ENCODE measurements at places on chromosomes 16 and 17. TPM values are rescaled to one million over a fixed set of nuclear protein-coding genes. Genes with fewer than 3 reads are reported as not detected.
A peak's percentile ranks its signal among the peaks of the same experiment; 100 is the strongest.

DNA sequence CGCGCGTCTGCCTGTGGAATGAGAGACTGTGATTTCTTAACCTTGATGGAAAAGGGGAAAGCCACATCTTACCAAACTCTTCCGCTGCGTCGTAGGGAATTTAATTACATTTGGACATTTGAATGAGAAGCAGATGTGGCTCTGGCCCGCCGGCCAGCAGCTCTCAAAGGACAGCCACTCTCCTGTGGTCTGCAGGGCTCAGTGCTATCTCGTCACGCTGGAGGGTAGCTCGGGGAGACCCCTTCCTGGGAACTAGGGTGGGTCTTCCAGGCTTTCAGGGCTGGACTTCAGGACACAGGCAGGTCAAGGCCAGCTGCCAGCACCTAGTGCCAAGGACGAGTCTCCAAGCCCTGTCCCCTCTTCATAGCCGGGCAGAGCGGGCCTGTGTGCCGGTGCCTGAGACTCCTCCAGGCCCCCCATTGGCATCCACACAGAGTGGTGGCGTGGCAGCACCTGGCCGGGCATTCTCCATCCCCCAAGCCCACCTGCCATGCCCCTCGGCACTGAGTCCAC is 15.9 kb upstream of the TBX2 start:
- no peak for DNase-seq

GRCh38 chr17:75346906-75347305 is 57.7 kb upstream of the SLC25A19 start:
- no peak for DNase-seq

Gene NLRC5
- 7.9 TPM for total RNA-seq

- DNase-seq: no peak
Measured at GRCh38 chr17:65742403-65743307, 181.2 kb upstream of the AXIN2 start.

Gene TNFRSF17
- total RNA-seq: 0.38 TPM

GRCh38 chr17:82332669-82333278 is 792 bp downstream of the SECTM1 start:
- peak; percentile 79 for DNase-seq

GRCh38 chr17:75300280-75300679 is 11.0 kb upstream of the SLC25A19 start:
- no peak for DNase-seq

Gene CD300LB
- not detected for total RNA-seq

GRCh38 chr16:25317732-25318316 is 60.2 kb upstream of the ZKSCAN2 start:
- DNase-seq: no peak

DNA sequence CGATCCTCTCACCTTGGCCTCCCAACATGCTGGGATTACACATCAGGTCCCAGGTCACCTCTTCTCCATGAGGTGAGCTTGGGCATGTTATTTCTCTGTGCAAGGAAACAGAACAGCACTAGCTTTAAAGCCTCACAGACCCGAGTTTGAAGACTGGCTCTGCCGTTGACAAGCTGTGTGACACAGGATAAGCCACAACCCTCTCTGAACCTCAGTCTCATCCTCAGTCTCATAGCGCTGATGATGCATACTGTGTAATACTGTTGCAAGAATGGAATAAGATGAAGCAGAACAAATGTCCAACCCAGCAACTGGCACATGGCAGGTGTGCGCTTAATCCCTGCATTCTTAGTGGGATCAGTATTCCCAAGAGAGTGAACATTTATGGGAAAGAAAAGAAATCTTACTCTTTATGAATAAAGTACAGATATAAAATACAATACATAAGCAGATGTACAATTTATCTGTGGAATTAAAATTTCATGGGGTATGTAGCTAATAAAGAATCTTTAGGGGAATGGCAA is 43.5 kb downstream of the ABAT start:
- DNase-seq: no peak

DNA sequence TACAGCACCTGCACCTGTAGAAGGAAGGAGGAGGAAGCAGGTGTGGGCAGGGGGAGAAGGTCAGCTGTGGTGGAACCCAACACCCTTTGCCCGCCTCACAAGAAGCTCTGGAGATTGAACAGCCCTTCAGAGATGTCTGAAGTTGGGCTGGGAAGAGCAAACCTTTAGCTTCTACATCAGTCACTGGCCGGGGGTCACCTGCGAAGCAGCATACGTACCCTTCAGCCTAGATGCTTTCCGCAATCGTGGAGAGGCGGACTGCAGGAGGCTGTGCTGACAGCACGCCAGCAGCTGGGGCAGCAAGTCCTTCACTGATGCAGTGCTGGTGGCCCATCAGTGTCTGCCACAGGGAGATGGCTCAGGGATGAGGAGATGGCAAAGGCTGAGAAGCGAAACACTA is 5.2 kb upstream of the HS3ST3B1 start:
- DNase-seq: no peak

DNA sequence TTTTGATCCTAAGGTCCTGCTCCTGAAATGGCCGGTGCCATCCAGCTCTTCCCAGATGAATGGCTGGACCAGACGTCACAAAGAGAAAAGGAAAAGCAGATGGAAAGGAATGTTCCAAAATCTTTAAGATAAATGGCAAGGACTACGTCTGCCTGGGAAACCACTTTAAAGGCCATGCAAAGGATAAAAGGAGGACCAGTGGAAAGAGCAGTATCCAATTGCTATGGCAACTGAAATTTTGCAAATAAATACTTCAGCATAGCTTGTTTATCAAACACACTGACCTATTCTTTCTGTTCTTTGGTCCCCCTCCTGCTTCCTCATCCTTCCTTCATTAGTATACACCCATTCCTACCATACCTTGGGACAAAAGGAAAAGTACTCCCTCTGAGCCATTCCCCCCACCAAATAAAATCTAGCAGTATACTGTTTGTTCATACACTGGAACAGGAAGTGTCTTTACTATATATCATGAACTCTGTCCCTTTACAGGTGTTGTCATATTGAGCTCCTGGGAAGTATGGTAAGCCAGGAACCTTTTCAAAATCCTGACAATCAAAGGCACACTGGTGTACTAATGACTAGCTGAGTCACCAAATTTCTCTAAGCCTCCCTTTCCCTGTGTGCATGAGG is 37.2 kb upstream of the NUFIP2 start:
- no peak for DNase-seq

GRCh38 chr17:18069101-18069500 is 18.6 kb upstream of the DRG2 start:
- no peak for DNase-seq

- DNase-seq: no peak
Measured at GRCh38 chr17:59454633-59455105, 110.7 kb upstream of the DHX40 start.

- no peak for DNase-seq
Measured at GRCh38 chr17:27756467-27757371, 43.6 kb downstream of the NOS2 start.

Gene RHBDL3
- 35.9 TPM for total RNA-seq

Gene HBQ1
- not detected for total RNA-seq

Gene METRN
- 71.5 TPM for total RNA-seq

- no peak for DNase-seq
Measured at GRCh38 chr16:14415291-14415690, 214.8 kb downstream of the PARN start.

Gene TP53TG3B
- not detected for total RNA-seq

DNA sequence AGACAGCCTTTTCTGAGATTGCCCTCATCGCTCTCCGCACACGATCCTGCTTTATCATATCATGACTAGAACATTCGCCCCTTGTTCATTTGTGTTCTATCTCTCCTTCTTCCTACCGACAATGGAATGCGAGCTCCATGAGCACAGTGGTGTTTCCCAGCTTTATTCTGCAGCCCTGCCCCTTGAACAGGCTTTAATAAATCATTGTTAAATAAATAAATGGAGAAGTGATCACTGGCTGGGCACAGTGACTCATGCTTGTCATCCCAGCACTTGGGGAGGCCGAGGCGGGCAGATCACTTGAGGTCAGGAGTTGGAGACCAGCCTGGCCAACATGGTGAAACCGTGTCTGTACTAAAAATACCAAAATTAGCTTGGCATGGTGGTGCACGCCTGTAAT is 1063.3 kb upstream of the EEF2KMT start:
- DNase-seq: no peak

Gene CIAO2B
- 104 TPM for total RNA-seq

DNA sequence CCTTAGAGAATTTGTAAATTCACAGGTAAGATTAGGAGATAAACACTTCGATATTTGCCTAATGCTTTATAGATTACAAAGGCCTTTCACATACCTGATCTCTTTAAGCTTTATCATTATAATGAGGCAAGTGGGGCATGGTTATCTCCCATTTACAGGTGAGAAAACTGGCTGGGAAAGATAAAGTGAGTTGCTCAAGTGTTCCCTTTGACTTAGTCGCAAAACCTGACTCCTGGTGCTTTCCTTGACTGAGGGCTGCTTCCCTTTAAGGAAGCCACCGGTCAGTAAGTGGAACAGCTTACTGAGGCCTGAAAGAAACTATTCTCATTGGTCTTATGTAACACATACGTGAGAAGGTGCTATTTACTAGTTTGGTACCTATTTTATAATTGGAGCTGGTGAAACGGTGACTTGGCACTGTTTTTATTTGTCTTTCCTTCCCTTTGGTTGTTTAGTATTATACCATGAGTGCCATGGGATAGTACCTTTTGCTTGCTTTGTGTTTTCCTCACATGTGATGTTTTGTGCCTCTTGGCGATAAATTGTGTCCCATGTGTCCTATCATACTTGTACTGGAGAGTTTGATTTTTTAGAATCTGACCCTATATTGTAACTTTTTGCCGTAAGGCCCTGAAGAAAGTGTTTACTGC is 57.2 kb downstream of the NUP88 start:
- no peak for DNase-seq

Gene SPATA32
- not detected for total RNA-seq

GRCh38 chr17:73513426-73513825 is 130.8 kb downstream of the SDK2 start:
- no peak for DNase-seq

DNA sequence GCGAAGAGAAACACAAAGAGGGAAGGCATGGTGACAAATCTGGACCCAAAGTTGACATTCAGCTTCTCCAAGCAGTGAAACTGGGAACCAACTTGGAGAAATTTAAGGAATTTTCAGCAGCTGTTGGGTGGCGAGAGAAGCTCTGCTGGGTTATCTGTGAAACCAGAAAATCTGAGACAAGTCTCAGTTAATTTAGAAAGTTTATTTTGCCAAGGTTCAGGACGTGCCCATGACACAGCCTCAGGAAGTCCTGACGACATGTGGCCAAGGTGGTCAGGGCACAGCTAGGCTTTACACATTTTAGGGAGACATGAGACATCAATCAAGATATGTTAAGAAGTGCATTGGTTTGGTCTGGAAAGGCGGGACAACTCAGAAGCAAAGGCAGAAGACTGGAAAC is 11.2 kb upstream of the CD300LF start:
- no peak for DNase-seq

DNA sequence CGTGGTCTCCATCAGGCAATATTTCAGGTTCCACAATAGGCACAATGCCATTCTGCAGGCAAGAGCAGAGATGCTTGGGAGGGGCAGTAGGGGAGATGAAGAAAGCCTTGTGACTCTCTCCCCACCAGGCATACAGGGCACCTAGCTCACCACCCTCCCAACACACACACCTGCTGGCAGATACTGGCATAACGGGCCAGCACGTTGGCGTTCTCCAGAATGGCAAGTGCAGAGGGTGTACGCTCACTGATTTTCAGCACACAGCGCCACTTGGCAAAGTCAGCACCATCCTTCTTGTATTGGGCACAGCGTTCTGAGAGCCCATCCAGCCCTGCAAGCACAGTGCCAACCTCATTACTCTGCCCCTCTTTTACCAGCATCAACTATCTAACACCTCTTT is 2.2 kb downstream of the ALDOC start:
- DNase-seq: no peak

Gene TMIGD1
- total RNA-seq: not detected

- no peak for DNase-seq
Measured at GRCh38 chr17:17349724-17350106, 46.5 kb downstream of the NT5M start.

Gene CCDC200
- not detected for total RNA-seq

DNA sequence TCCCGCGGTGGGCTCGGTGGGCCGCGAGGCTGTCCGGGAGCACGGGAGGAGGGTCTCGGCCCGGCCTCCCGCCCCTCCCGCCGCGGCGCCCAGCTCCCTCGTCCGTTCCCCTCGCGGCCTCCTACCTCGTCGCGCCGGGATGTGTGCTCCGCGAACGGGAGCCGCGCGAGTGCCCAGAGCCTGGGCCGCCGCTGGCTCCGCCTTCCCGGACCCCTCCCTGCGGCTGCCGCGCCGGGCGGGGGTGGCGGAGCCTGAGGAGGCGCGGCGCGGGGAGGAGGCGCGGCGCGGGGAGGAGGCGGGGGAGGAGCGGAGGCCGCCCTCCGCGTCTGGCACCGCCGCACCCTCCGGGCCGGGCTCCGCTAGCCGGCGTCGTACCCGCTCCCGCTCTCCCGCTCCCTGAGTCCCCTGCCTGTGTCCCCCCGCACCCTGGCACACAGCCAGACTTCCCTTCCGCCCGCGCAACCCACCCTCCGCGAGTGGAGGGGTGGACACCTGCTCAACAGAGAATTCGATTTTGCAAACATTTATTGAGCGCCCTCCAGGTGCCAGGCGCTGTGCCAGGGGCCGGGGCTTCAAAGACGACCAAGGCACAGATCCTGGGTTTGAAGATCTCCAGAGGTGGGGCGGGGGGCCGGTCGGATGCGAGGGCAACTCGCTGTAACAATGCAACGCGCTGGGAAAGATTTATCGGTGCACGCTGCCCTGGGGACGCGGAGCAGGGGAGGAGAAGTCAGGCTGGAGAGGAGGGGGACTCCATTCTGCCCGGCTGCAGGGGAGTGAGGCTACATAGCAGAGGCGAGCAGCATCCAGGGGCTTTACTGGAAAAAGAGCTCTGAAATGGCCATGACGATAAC is at the start of gene MPP3:
MPP3 (minus strand) TSS at position 171 of the 854 bp plus-strand sequence. CDS start 1,240 bp downstream, outside the sequence.
- peak; percentile 93 for DNase-seq

DNA sequence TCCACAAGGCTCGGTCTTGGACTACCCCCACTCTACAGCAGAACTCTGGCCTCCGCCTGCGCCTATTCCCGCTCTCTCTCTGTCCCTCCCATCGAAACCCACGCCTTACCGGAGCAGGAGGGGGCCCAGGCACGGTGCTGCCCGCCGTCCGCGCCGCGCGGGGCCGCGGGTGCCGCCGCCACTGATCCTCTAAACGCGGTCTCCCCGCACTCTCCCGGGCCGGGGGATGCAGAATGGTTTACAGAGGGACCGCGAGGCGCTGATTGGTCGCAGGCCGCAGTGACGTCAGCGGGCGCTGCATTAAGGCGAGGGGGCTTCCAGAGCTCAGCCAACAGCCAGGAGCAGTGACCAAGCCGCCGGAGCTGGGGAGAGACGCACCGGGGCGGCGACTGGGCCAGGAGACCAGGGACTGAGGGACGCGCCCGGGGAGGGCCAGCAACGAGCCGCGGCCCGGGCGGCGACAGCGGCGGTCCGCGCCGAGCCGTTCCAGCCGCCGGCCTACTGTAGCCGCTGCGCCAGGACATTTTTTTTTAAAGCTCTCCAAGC is 747 bp upstream of the LHX1 start:
- DNase-seq: no peak

Gene SMIM5
- 6.9 TPM for total RNA-seq

Gene ATP1B2
- total RNA-seq: 3.1 TPM

Gene SYCE1L
- 2.9 TPM for total RNA-seq

Gene GRB2
- 114 TPM for total RNA-seq

Gene GDPD3
- total RNA-seq: 3.7 TPM

Gene ELP5
- total RNA-seq: 100 TPM

All from right cardiac atrium (tissue), 5 donors.